Fibroblast of mammary gland (primary cell): ENCODE measurements at places on chromosomes 1 and 21.
A peak's percentile ranks its signal among the peaks of the same experiment; 100 is the strongest.

GRCh38 chr1:15939181-15940109 is 36.5 kb downstream of the ZBTB17 start:
- peak; percentile 28 for DNase-seq

GRCh38 chr1:110645211-110645610 is 29.5 kb downstream of the KCNA3 start:
- no peak for DNase-seq

- DNase-seq: peak; percentile 41
Measured at GRCh38 chr1:203537806-203538464, 44.0 kb downstream of the OPTC start.

DNA sequence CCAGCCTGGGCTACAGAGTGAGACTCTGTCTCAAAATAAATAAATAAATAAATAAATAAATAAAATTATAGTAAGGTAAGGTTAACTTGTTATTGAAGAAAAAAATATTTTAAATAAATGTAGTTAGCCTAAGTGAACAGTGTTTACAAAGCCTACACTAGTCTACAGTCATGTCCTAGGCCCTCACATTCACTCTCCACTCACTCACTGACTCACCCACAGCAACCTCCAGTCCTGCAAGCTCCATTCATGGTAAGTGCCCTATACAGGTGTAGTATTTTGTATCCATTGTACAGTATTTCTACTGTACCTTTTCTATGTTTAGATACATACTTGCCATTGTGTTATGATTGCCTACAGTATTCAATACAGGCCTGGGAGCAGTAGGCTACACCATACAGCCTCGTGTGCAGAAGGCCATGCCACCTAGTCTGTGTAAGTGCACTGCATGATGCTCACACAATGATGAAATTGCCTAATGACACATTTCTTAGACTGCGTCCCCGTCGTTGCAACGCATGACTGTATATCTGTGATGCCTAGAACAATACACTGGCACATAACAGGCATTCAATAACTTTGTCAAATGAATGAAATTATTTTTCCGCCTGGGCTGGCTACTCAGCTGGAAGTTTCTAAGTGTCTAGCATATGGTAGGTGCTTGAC is 14.8 kb downstream of the KCNN3 start:
- no peak for DNase-seq

DNA sequence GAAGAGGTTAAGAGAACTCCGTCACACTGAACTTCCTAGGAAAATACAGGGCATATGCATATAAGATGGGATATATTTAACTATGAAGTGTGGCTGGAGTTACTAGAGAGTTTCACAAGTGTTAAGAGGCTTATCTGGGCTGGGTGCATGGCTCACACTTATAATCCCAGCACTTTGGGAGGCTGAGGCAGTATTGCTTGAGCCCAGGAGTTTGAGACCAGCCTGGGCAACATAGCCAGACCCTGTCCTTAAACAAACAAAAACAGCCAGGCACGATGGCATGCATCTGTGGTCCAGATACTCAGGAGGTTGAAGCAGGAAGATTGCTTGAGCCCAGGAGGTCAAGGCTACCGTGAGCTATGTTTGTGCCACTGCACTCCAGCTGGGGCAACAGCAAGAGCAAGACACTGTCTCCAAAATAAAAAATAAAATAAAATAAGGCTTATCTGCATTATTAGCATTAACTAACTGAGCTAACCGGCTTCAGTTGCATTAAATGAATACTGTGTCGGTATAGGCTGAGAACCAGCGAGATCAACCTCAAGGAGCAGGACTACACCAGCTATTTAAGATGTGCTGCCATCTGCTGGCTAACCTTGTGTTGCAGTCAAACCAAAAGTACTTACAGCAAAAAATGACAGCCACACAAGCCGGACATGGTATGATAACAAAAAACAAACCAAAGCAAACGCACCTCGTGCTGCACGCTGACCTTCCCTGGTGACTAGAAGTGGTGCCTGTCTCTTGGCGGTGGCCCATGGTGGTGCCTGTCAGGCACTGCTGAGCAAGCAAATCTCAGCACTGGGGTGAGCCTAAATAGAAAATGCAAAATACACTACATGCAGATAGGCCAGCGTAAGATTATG is 19.7 kb upstream of the RBBP5 start:
- DNase-seq: peak; percentile 85

DNA sequence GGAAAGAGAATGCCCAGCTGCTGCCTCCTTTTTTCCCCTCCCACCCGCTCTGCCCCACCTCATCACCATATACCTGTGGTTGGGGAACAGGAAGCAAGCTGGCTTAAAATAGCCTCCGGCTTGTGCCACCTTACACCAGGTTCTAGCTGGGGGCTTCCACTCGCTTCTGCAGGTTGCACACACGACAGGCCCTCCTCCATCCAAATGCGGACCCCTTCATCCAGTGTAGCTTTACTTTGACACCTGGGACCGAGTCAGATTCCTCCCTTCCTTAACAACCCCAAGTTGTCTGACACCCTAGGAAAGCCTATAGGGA is 14.6 kb downstream of the BLACAT1 start:
- DNase-seq: no peak

DNA sequence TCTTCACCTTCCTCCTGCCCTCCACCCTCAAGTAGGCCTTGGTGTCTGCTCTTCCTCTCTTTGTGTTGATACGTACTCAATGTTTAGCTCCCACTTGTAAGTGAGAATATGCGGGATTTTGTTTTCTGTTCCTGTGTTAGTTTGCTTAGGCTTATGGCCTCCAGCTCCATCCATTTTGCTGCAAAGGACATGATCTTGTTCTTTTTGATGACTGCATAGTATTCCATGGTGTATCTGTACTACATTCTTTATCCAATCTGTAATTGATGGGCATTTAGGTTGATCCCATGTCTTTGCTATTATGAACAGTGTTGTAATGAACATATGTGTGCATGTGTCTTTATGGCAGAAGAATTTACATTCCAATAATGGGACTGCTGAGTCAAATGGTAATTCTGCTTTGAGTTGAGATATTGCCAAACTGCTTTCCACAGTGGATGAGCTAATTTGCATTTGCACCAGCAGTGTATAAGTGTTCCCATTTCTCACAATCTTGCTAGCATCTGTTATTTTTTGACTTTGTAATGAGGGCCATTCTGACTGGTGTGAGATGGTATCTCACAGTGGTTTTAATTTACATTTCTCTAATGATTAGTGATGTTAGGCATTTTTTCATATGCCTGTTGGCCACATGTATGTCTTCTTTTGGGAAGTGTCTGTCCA is 272.7 kb downstream of the SDCCAG8 start:
- no peak for DNase-seq
